HFF-Myc (cell line): ENCODE measurements at places on chromosomes 11 and 22.

- DNase-seq: no peak
These were observed 54.7 kb upstream of the CCDC188 start for GRCh38 chr22:20205464-20205963.

DNA sequence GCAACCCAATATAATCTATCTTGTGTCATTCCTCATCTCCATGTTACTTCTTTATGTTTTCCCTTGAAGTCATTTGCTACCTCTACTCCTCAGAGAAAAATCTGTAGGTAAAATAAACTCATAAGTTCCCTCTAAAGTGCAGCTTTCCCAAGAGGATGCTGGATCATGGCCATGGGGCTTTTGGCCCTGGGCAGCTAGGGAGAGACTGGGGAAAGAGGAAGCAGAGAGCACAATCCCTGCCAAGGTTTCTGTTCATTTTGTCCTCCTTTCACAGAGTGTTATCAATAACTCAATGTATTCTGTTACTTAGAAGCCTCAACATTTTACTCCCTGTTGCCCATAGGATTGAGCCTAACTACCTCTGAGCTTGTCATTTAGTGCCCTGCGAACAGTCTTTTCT lies 9.0 kb downstream of the RNF121 start:
- no peak for DNase-seq

- DNase-seq: peak; percentile 21
These were observed 39.3 kb upstream of the BSX start for GRCh38 chr11:123020968-123021367.

DNA sequence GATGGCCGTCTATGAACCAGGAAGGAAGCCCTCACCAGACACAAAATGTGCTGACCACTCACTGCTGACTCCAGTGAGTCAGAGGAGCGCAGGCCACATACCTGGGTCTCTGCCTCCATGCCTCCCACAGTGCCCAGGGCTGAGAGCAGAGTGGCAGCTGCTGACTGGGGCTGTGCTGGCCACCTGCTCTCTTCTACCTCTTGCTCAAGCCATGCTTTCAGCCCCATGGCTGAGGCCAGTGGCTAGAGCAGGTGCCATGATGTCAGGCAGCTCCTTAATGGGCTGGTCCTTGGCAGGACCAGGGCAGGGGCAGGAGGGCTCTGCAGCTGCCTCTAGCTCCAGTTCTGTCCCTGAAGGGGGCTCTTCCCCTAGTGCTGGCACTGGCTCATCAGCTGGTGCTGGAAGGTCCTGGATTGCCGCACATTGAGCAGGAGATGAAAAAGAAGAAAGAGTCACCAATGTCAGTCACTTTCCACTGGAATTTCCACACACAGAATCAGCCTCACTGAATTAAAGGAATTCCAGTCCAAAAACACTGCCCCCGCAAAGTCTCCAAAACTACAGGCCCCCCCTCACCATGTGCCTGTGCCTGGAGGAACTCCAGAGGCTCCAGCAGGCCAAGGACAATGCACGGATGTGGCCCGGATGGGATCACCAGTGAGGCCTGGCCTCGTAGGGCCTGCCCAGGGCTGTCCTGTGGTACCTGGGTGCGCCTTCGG lies 86.4 kb downstream of the GGTLC2 start:
- no peak for DNase-seq

DNA sequence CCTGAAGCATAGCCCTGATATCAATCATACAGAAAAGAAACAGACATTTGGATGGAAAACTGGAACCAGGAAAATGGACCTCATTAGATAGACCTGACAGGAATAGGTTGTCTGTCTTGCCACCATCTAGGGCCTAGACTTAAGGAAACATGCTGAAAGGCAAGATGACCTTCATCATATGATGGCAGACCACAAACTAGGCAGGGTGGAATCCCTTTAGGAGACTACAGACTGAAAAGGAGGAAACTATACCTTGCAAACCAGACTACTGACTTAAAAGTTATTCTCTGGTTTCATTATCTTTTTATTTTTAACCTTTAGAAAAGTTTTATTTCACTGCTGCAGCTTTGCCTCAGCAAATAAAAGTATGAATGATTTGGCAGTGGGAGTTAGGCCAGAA lies 20.3 kb downstream of the SBF2 start:
- DNase-seq: no peak

DNA sequence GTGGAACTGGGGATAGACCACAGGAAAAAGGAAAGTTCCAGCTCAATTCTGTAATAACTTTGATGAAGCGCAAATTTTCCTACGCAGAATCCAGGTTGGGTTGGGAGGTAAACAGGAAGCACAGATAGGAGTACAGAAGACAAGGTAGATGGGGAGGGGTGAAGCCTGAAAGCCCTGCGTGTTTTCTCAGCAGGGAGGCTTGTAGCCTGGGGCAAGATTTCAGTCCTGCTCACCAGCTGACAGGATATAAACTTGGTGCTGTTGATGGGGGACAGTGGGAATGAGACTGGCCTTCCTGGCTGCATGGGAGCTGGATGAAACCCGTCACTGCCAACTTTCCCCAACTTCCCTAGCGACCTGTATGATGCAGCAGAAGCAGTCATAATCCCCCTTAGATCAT lies 114.9 kb downstream of the ARHGAP32 start:
- no peak for DNase-seq
